NCI-H1048 (cell line): ENCODE measurements at places on chromosomes 16 and 17.

DNA sequence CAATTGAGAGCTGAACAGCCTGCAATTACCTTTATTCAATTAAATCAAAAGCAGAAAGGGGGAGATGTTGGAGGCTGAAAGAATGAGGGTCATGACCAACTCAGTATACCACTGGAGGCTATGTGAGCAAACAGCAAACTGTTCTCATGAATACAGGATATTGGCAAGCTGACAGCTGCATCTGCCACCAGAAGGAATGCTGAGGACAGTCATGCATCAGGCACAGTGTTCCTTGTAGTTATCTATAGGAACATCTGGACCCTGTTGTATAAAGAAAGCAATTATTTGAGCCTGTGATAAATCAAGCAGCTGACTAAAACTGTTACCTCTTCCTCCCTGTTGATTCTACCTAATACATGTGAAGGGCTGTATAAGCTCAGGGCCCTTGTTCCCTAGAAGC, 2064.6 kb downstream of the TP53TG3F start:
- no peak for DNase-seq

DNA sequence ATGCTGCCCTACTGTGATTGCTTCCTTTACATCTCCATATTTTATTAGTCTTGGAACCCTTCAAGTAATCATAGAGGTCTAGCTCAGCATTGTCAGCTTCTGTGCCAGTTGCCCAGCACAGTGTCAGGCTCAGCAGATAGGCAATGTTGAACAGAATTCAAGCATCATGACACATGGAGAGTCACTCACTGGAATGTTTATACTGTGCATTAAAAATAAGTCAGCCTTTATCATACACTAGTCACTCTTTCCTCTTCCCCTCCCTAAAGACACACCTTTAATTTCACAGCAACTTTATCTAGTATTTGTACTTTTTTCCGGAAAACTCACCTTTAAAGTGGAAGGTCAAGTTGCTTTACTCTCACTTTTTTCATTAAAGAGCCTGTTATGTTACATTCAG, 253.8 kb upstream of the CDH11 start:
- no peak for DNase-seq

DNA sequence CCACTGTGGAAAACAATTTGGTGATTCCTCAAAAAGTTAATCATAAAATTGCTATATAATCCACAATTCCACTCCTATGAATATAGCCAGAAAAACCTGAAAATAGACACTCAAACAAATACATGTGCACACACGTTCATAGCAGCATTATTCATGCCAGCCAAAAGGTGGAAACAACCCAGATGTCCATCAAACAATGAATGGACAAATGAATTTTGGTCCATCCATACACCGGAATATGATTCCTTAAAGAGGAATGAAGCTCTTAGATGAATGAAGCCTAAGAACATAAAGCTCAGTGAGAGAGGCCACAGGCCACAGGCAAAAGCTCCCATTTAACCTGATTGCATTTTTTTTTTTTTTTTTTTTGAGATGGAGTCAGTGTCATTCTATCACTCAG, 114.6 kb upstream of the TNRC6C start:
- no peak for DNase-seq

DNA sequence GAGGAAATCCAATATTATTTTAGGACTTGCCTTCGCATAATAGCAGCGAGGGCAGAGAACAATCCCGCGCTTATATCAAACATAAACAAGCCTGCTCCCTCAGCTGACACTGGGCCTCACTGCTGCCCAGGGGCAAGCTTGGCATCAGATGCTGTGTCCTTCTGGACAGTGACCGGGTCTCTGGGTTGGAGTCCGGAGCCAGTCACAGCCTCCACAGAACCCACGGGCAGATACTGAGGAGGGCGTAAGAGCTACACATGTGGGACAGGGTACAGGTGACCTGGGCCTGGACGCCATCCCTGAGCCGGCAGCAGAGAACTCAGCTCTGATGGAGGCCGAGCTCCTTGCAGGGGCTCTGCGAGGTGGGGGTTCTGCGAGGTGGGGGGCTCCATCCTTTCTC, 14.7 kb upstream of the ZNF469 start:
- no peak for DNase-seq

GRCh38 chr17:47946929-47947397, 5.6 kb downstream of the PNPO start:
- DNase-seq, result peak; percentile 67

GRCh38 chr17:35731239-35731916, at the start of gene RASL10B:
TSS of gene RASL10B (plus strand) at chr17:35731639. CDS start at chr17:35735185, 3,546 bp downstream.
- no peak for DNase-seq

DNA sequence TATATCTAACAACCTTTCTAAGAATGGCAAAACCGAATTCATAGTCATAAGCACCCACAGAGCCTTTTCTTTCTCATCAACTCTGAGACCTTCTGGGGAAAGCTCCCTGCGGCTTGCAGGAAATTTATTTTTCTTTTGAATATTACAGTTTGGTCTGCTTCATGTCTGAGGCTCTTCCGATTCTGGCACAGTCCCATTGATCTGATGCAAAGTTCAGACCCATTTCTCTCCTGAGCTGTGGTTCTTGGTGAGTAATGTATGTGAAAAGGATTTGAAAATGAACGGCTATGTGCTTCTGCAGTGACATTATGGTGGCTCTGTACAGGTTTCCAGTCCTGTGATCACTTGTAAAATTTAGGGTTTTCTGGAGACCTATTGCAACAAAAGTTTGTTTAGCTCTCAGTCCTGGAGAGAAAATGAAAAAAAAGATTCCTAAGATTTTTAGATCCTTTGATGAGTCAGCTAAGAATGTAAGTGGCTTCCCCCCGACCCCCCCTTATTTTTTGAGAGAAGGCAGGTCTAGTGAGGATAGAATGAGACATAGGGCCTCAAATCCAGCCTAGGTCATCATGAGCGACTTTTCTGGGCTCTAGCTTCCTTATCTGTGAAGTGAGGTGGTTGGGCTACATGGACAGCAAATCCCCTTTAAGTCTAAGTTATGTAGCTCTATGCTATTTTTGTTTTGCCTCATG, 4.6 kb downstream of the GAN start:
- DNase-seq, result no peak

DNA sequence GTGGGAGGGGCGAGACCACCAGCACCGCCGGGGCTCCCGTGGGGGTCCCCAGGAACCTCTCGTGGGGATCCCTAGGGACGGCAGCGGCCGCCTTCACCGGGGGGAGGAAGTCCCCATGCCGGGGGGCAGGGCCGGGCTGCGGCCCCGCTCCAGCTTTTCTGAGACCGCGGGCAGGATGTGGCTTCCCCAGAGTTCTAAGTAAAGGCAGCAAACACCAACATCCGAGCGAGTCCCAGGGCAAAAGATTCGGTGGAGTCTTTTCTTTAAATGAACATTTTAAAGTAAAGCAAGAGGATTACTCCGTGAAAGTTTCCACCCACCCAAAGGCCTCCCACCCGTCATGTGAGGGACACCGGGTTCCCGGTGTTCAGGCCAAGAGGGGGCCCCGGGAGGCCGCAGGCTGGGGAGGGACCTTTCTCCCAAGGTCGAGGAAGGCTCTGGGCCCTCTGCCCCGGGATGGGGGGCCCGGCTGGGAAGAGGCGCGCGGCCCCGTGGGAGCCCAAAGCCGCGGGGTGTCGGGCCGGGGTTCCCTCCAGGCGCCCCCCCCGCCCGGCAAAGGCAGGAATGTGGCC, 137.2 kb upstream of the RPH3AL start:
- no peak for DNase-seq
